Panc1 (cell line): ENCODE measurements at places on chromosomes 1 and 21. TPM values are rescaled to one million over a fixed set of nuclear protein-coding genes. Genes with fewer than 3 reads are reported as not detected.

CCDC27 gene
- not detected for total RNA-seq

C1QC gene
- total RNA-seq, result 0.64 TPM

ATAD3A gene
- 57.5 TPM for total RNA-seq

CFHR5 gene
- total RNA-seq, result not detected

OR10Z1 gene
- not detected for total RNA-seq

ATP6V1G3 gene
- total RNA-seq, result not detected

LHX8 gene
- not detected for total RNA-seq

TNFRSF18 gene
- 4.3 TPM for total RNA-seq

RPE65 gene
- not detected for total RNA-seq

ERG gene
- 0.49 TPM for total RNA-seq

WNT3A gene
- total RNA-seq, result not detected

FAM151A gene
- not detected for total RNA-seq

ADAMTSL4 gene
- total RNA-seq, result 9.5 TPM

CRTC2 gene
- 39.3 TPM for total RNA-seq

GORAB gene
- total RNA-seq, result 8.1 TPM

KCNQ4 gene
- total RNA-seq, result 2.6 TPM

COL24A1 gene
- 0.08 TPM for total RNA-seq

CRP gene
- 0.90 TPM for total RNA-seq

SPRR2B gene
- total RNA-seq, result not detected

TMCO4 gene
- 13.2 TPM for total RNA-seq

OR2L3 gene
- total RNA-seq, result not detected

LAD1 gene
- 0.10 TPM for total RNA-seq

ITLN2 gene
- not detected for total RNA-seq

NFASC gene
- 16.9 TPM for total RNA-seq

TMPRSS2 gene
- total RNA-seq, result 111 TPM

KCND3 gene
- not detected for total RNA-seq
